ENCODE measurements at places on chromosomes 2 and 18. TPM values are rescaled to one million over a fixed set of nuclear protein-coding genes. Genes with fewer than 3 reads are reported as not detected.

The REG1B gene
- not detected for total RNA-seq

DNA sequence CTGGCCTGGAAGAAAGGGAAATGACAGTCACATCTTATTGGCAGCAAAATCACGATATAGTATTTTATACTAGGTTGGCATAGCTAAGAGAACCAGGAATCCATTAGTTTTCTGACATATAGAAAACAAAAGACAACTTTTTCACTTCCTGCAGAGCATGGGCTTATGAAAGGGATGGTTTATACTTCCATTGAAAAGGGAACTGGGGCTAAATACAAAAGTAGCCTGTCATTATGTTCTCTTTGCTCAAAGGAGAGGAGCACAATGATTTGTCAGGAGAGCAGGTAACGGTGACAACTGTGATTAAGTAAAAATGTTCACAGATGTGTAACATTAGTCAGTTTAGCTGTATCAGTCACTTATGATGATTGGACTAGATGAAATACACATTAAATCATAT, 46.4 kb downstream of the SLC25A12 start:
- DNase-seq: no peak

The OBSL1 gene
- total RNA-seq: 468 TPM

The GNLY gene
- 1.1 TPM for total RNA-seq

DNA sequence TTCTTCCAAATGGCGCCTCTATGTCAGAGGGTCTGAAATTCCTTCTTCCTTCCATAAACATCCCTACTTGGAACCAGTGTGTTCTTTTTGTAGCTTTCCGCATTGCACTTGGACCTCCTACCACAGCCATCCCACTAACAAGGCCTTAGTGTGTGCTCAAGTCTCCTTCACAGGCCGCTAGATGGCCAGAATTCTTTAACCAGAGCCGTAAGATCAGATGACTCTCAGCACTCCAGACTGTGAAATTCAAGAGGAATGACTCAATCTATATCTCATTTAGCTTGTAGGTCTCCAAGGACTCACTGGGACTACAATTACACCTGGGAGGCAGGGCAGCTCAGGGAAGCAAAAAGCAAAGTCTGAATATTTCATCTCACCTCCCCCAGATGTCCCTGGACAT, 298.9 kb downstream of the EIPR1 start:
- DNase-seq: no peak

DNA sequence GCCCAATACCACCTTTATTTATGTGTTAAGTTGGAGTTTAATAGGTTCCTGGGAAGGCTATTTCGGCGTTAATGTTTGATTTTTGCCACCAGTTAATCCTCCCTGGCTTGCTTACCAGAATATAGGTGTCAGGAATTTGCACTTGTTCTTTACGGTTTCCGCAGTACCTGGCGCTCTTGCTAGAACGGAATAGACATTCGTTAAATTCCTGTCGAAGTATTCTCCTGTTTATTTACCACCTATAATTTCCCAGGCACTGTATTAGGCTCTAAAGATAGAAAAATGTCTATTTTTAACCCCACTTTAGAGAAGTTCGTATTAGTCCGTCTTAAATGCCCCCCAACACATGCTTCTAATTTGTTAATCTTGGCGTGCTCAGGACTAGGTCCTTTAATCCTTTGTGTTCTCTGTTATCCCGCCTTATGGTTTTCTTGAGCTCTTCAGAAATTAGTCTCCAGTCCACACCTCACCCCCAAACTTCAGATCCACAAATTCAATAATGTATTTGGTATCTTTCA, 575 bp downstream of the CCDC150 start:
- no peak for DNase-seq

GRCh38 chr18:3151399-3152264, 68.1 kb downstream of the MYOM1 start:
- DNase-seq: no peak

The EGR4 gene
- not detected for total RNA-seq

DNA sequence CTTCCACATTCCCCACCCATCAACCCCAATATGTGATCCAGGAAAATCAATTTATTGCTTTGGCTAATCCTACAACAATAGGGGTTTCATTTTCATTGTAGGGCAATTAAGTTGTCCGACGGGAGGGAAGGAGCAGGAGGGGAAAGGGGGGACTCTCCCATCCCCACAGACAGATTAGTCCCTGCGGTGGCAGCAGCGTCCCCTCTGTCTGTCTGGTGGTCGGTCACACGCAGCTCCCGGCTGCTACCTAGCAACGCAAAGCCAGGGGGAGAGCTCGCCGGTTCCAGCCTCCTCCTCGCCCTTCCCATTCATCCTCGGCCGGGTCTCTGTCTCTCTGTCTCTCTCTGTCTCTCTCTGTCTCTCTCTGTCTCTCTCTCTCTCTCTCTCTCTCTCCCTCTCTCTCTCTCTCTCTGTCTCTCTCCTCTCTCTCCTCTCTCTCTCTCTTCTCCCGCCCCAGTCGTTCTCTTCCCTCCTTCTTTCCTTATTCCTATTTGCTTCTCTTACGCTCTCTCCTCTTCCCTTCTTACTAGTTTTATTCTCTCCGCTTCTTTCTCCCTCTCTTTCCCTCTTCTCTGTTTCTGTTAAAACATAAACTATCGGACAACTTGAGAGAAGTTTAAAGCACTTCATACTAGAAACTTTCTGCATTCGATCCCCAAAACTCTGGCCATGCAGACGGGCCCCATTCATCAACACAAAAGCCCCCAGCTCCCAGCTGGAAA, 1.2 kb downstream of the LRP2 start:
- no peak for DNase-seq

- no peak for DNase-seq
Measured at GRCh38 chr18:39037925-39038324, 1472.3 kb upstream of the CELF4 start.

DNA sequence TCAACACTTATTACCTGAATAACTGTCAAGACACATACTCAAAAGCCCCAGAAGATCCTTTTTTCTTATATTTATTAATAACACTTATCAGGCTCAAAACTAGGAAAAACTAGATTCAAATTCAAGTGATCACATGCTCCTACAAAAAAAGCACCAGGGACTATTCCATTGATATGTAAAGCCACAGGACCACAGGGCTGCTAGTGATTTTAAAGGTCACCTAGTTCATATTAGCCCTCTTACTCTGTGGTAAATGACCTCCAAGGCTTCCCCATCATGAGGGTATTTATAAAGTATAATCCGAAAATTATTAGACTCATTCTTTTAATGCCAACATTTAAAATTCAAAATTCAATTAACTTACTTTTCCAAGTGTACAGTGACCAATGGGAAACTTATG, 52.5 kb downstream of the LRPPRC start:
- DNase-seq: no peak

DNA sequence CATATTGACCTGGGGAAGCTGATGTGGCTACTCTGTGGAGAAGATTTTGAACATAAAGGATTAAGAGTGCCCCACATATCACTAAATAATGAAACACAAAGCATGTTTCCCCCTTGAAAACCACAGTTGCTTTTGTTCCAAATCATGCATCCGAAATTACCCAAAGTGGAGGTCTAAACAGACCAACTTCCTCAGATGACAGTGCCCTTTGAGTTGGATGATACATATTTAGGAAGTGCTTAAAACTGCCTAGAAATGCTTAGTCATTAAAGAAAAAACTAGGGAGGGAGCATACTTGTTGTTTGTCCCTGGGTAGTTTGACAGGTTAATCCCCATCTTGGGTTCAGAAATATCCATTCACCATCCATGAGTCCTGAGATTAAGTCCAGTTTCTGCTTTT, 1070.3 kb downstream of the SUCLG1 start:
- no peak for DNase-seq
